NCI-H460 (cell line): ENCODE measurements at places on chromosomes 13 and 19.

- DNase-seq: no peak
Observed at GRCh38 chr19:36265064-36265463, 50.2 kb downstream of the ZNF146 start.

GRCh38 chr13:111511805-111512504, 191.5 kb downstream of the TEX29 start:
- no peak for DNase-seq

DNA sequence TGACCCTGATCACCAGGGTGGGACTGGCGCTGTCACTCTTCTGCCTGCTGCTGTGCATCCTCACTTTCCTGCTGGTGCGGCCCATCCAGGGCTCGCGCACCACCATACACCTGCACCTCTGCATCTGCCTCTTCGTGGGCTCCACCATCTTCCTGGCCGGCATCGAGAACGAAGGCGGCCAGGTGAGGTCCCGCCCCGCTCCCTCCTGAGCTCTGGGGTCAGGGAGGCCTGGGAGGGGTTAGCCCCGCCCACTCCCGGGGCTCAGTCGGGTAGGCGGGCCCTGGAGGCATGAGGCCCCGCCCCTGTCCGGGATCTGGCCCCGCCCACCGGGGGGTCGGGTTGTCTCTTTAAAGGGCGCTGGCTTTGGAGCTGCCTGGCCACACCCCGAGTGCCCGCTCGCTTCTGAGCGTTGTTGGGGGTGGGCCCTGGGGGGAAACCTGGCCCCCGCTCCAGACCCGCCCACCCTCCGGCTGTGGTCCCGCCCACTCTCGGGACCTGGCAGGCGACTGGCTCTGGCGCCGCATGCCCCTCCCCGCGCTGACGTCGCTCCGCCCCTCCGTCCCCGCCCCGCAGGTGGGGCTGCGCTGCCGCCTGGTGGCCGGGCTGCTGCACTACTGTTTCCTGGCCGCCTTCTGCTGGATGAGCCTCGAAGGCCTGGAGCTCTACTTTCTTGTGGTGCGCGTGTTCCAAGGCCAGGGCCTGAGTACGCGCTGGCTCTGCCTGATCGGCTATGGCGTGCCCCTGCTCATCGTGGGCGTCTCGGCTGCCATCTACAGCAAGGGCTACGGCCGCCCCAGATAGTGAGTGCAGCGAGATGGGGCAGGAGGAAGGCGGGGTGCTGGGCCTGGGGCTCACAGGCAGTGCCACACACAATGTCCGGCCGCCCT, 13.1 kb downstream of the DDX39A start:
- DNase-seq: peak; percentile 70

- no peak for DNase-seq
Observed at GRCh38 chr13:77338329-77338728, 11.4 kb upstream of the MYCBP2 start.

DNA sequence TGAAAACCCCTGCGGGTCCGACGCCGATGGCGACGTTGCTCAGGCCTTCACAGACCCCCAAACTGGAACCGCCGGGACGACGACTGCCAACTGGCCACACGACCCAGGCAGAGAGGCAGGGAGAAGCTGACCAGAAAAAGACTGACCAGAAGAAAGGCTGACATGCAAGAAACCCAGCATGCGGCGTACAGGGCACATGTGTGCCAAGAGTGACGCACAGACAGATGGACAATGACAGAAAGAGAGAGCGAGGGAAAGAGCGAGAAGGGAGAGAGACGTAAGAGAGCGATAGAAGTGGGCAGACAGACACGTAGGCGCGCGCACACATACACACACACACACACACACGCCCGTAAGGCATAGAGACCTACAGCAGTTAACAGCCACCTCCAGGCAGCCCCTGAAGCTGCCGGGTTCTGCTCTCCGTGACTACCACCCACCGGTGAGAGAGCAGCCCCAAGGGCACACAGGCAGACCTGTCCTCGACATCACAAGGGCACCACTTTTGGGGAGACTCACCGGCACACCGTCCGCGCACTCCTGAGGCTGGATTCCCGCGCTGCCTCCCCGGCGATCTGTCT, 67.2 kb upstream of the ZNF527 start:
- no peak for DNase-seq

GRCh38 chr19:34278783-34279182, 24.4 kb downstream of the GARRE1 start:
- DNase-seq: no peak

DNA sequence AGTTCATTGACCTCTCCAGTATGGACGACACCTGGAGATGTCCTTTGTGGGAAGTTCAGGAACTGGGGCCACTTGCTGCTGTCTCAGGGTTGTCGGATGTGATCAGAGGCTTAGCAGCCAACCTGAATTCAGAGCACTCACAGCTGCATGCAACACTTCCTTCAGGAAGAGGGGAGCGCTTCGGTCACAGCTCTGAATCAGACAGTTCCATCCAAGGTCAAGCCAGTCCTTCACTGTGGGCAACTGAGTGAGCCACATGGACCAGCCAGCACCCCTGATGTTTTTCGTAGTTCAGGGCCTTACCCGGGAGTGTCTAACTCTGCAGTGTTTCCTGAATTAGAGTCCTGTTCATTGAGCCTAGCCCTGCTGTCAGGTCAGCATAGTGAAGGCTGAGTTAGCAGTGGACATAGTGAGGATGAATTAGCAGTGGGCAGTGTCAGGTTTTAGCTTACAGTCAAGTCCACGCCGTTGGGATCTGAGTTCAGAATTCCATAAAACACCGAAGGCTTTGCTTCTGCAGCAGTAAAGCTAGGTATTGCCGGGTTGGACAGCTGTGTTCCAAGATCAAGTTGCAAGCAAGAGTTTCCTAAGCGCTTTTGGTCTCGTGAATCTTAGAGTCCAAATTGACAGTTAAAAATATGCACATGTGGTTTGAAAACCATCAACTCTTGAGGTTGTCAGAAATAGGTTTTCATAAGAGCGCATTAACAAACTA, 5.1 kb downstream of the ZNF555 start:
- DNase-seq: no peak

DNA sequence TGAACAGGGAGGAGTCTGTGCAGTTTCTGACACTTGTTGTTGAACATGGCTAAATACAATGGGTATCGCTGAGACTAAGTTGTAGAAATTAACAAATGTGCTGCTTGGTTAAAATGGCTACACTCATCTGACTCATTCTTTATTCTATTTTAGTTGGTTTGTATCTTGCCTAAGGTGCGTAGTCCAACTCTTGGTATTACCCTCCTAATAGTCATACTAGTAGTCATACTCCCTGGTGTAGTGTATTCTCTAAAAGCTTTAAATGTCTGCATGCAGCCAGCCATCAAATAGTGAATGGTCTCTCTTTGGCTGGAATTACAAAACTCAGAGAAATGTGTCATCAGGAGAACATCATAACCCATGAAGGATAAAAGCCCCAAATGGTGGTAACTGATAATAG, 16.1 kb downstream of the CEACAM6 start:
- DNase-seq: no peak

- no peak for DNase-seq
Observed at GRCh38 chr19:39943586-39943985, 9.2 kb upstream of the FCGBP start.

- DNase-seq: no peak
Observed at GRCh38 chr13:64289702-64290101, 2874.1 kb upstream of the PCDH20 start.

- no peak for DNase-seq
Observed at GRCh38 chr13:47216176-47216822, 319.4 kb upstream of the HTR2A start.

DNA sequence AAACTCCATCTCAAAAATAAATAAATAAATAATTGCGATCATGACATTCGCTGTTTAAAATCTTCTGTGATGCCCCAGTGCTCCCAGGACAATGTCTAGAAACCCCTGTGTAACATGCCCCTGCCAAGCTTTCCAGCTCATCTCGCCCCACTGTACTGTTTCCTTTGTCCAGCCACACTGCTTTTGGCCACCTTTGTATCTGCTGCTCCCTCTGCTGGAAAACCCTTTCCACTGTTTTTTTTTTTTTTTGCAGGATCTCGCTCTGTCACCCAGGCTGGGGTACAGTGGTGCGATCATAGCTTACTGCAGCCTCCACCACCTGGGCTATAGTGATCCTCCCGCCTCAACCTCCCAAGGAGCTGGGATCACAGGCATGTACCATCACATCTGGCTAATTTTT, 7.5 kb downstream of the PLAUR start:
- DNase-seq: no peak

- DNase-seq: no peak
Observed at GRCh38 chr13:102487330-102487729, 85.5 kb upstream of the FGF14 start.

- no peak for DNase-seq
Observed at GRCh38 chr19:30011051-30011578, 69.1 kb downstream of the URI1 start.

- peak; percentile 27 for DNase-seq
Observed at GRCh38 chr13:27450921-27451471, 632 bp upstream of the MTIF3 start.

GRCh38 chr13:110354123-110354627, 47.1 kb downstream of the COL4A2 start:
- no peak for DNase-seq

- no peak for DNase-seq
Observed at GRCh38 chr13:72113076-72113475, 246.1 kb upstream of the DACH1 start.

- DNase-seq: no peak
Observed at GRCh38 chr13:98471934-98472333, 105.0 kb downstream of the STK24 start.

DNA sequence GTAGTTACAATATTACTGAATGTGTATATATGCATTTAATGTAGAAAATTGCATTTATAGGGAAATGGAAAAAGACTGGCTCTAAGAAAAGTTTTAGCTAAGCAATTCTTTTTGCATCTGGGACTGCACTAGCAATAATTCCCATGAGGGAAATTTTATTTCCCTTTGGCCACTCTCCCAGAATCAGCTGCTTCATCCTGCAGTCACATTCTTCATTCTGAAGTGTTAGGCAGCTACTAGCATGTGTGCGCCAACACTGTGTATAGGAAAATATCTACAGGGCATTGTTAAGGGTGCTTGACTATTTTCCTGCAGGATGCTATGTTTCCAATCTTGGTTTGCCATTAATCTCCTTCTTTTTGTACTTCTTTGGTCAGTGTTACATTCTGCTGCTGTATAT, 312.8 kb upstream of the PCDH20 start:
- DNase-seq: peak; percentile 6

- DNase-seq: no peak
Observed at GRCh38 chr19:33130433-33130832, 1.5 kb upstream of the WDR88 start.

DNA sequence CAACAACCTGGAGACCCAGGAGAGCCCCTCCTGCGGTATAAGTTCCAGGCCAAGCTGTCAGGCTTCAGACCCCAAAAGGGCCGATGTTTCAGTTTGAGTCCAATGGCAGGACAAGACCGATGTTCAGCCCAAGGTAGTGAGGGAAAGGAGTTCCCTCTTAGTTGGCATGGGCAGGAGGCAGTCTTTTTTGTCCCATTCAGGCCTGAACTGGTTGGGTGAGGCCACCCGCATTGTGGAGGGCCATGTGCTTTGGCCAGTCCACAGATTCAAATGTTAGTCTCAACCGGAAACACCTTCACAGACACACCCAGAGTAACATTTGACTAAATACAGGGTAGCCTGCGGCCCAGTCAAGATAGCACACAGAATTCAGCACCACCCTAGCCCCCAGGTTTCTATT, 89.6 kb upstream of the ANKRD10 start:
- no peak for DNase-seq

DNA sequence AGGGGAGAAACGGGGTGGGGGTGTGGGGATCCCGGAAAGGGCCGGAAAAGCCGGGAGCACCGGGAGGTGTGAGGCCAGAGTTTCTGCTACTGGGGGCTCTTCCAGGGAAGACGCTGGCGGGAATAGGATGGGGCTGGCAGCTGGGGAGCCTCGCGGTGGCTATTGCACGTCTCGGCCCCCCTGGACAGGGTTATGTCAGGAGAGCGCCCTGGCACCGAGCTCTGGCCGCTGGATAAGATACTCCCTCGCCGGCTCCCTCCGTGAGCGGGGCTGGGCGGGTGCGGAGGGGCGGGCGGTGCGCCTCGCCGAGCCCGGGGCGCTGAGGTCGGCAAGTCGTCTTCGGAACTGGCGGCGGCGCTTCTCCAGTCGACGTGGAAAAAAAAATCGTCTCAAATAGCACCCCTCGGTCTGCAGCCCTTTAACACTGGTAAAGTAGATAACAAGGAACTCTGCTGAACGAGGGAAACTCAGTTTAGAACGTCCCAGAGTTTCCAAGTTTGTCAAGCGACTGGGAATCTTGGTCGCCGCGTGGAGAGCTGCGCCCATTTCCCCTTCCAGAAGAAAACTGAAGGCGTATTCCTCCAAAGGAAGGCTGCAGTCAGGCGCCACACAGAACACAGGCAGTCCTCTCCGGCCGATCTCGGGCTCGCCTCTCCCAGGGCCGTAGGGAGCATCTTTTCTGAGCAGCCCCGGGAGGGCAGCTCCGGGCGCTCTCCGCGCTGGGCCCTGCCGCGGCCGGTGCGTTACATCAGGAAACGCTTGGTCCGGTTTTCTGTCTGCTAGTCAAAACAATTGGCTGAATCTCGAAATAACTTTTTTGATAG, 115.1 kb downstream of the KCNRG start:
- no peak for DNase-seq

GRCh38 chr19:3359015-3359918, 7.1 kb upstream of the NFIC start:
- no peak for DNase-seq

DNA sequence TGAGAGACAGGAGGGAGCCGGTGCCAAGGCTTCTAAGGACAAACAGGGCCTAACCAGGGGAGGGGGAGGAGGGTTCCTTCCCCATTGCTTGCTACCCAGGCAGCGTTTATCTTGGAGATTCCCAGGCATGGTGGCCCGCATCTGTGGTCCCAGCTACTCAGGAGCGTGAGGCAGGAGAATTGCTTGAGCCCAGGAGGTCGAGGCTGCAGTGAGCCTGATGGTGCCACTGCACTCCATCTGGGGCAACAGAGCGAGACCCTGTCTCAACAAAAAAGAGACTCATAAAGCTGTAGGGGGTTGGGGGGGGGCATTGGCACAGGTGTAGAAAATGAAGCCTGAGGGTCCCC, 11.4 kb downstream of the TIMM13 start:
- DNase-seq: no peak

GRCh38 chr13:100461309-100462030, 127.1 kb downstream of the GGACT start:
- no peak for DNase-seq
